ENCODE measurements at places on chromosomes 11 and 22. TPM values are rescaled to one million over a fixed set of nuclear protein-coding genes. Genes with fewer than 3 reads are reported as not detected.

GRCh38 chr11:62922653-62923431 is 1.7 kb upstream of the CHRM1 start:
- DNase-seq: no peak

DNA sequence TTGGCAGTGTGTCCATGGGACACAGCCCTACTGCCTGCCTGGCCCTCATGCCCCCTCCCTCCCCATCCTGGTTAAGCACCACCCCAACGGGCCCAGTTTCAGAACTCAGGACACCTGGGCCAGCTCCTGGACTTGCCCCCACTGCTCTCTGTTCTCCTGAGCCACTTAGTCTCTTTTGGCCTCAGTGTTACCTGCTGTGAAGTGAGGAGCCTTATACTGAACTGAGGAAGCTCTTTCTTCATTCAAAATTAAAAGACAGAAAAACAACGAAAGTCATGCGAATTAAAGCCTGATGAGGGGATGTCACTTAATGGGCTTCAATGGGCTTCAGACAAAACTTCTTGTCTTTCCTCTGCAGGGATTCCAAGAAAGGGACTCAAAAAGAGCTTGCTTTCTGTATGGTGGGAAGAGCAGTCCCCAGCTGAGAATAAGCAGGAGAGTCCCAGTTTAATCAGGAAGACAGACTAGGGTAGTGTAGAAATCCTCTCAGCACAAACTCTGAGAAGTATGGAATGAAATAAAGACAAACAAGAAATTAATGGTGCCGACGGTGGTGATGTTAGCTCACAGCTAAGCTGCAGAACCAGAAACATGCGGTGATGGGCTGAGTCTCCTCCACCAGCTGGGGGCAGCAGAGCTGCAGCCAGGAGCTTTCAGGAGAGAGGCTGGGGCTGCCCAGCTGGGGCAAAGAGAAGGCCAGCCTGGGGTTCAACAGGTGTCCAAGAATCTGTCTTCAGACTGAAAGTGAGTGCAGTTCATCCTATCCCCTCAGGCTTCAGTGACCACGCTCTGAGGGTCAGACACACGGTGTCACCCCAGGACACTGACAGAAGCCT is 101.0 kb downstream of the GGTLC2 start:
- no peak for DNase-seq

DNA sequence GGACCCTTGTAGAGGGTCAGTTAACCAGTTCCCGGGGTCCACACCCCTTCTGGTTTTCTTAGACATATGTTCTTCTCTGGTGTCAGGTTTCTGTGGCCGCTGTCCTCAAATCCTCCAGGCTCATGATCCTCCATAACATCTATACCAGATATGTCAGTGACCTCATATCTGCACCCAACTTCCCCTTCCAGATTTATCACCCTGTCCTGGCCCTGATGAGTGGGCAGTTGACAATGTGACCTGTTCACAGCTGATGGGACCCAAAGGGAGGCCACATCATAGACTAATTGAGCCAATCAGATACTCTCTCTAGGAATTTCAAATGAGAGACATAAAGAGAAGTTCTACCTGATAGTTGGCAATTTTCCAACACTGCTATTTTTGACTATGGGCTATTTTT is 5.1 kb downstream of the DKK3 start:
- DNase-seq: no peak

- no peak for DNase-seq
These were observed 113.3 kb downstream of the TRIM29 start for GRCh38 chr11:120024586-120024985.

The ADAMTS8 gene
- total RNA-seq: 0.48 TPM

GRCh38 chr11:14583252-14584034 is 60.2 kb upstream of the PDE3B start:
- DNase-seq: peak; percentile 56

GRCh38 chr22:37991731-37992442 is 7.5 kb upstream of the SOX10 start:
- no peak for DNase-seq

DNA sequence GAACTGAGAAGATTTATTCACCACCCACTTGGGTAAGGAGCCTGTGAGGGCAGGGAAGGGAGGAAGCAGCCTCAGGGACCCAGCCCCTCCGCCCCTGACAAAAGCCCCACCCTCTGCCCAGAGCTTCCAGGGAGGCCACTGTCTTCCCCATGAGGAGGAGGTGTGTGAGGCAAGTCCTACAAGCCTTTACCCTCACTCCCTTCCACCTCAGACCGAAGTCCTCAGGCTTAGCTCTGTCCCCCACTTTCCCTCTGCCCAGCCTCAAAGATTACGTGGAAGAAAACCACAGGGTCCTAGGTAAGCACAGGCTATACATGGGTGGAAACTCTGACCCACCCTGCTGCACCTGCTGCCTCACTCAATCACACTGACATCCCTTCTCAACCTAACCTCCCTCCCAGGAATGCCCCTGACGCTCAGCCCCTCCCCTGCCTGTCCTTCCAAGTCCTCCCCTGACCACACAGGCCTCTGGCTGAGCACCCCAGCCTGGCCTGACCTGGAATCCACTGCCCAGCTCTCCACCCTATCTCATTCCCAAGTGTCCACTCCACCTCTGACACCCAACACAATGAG is 3.6 kb upstream of the ARAP1 start:
- peak; percentile 22 for DNase-seq

The SPCS2 gene
- total RNA-seq: 98.4 TPM

GRCh38 chr11:81960443-81960842 is 773.2 kb downstream of the FAM181B start:
- no peak for DNase-seq

The CASTOR1 gene
- total RNA-seq: 5.3 TPM

DNA sequence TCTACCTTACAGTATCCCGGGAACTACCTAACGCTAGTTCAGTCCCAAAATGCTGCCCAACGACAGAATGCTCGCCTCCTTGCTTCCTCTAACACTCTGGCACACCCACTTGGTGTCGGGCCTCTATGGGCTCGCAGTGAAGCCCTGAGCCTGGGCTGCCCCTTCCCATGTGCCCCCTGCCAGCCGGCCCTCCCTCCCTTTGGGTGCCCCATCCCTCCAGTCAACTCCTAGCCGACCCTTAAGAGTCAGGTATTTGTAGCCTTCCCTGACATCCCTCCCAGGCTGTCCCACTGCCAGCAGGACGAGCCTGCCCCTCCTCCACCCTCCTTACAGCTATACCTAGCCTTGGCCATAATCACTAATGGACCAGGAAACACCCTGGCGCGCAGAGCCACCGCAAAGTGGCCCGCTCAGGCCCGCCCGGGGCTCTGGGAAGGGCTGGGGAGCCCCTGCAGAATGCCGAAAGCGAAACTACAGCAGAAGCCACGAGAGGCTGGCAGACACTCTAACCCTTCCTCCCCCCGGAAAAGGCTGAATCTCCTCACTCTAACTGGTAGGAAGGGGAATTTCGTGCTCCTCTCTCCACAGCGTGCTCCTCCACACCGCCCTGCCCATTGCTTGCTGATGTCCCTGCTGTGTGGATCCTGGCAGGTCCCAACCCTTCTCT is 8.2 kb downstream of the CBX7 start:
- no peak for DNase-seq

The CECR2 gene
- total RNA-seq: 5.5 TPM

The OSM gene
- 0.11 TPM for total RNA-seq

DNA sequence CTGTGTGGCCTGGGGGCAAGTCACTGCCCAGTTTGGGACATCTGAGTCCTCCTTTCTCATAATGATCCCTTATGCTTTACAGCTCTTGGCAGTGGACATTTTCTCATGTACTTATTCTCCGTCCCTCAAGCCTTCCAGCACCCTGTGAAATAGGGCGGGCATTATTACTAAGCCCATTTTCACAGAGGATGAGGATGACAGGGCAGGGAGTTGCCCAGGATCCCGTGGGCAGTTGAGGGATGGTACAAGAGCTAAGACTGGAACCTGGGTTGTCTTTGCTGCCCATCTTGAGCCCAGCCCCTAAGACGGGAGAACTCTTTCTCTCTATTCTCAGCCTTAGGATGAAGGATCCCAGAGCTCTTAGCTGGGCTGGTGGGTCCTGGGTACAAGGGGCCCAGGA is 11.2 kb downstream of the CD82 start:
- no peak for DNase-seq

- no peak for DNase-seq
These were observed 32.1 kb downstream of the APOL5 start for GRCh38 chr22:35749808-35750207.

The ZDHHC8 gene
- 39.2 TPM for total RNA-seq

DNA sequence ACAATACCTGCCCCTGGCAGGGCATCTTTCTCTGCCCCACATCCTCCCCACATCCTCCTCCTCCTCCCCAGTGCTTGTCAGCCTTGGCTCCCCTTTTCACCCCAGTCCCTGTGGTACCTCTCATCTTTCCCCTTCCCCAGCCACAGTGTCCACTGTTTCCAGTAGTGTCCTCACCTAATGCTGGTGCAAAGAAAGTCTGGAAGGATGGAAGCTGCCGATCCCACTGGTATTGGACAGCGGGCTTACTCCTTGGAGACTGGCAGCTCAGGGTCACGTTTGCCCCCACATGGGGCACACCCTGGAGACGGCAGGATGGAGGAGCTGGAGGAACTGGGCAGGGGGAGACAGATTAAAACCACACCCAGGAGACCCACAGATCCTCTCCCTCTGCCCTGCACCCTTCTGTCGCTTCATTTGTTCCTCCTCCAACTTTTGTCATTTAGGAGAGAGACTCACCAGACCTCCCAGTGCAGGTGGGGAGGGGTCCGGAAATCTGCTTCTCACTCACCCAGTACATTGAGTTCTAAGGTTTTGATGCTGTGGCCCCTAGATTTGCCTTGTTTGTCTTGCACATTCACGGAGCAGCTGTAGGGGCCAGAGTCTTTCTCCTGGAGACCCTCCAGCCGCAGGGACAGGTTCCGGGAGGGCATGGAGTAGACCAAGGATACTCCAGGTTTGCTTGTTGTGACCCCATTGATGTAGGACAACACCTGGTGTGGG is 4.1 kb upstream of the VSIG2 start:
- no peak for DNase-seq

DNA sequence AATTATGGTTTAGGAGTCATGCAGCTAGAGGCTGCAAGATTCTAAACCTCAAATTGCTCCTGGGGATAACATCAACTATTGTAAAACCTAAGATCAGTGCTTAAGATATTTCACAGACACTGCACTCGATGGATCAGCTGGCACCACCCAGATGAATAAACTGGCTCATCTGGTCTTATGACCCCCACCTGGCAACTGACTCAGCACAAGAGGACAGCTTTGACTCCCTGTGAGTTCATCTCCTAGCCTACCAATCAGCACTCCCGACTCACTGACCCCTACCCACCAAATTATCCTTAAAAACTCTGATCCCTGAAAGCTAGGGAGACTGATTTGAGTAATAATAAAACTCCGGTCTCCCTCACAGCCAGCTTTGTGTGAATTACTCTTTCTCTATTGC is 782 bp upstream of the TTC12 start:
- no peak for DNase-seq

DNA sequence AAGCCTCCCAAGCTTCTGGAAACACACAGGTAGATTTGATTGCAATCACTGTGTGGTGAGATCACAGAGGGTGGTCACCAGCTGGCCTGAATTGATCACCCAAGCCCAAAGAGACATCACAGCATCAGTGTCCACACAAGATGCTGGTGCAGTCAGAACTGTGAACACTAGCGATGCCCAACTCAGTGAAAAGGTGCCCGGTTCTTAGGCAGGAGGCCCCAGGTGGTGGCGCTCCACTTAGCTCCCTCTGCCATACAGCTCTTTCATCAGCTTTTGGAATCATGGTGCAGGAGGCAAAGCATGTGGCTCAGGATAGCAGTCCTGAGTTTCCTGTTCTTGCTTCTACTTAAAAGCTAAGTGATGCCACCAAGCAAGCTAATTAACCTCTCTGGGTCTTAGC is 11.1 kb downstream of the DGCR2 start:
- DNase-seq: no peak

- peak; percentile 64 for DNase-seq
These were observed 4.2 kb downstream of the SLC25A1 start for GRCh38 chr22:19174106-19175025.

The PPFIBP2 gene
- total RNA-seq: 26.5 TPM

The YPEL1 gene
- 3.1 TPM for total RNA-seq

The ARSA gene
- 19.1 TPM for total RNA-seq

The TMEM86A gene
- total RNA-seq: 4.3 TPM

Measured in Right ventricle myocardium superior (tissue), 1 donor.